ENCODE measurements at places on chromosomes 13 and 19. TPM values are rescaled to one million over a fixed set of nuclear protein-coding genes. Genes with fewer than 3 reads are reported as not detected.

C19orf25 gene
- 33.4 TPM for total RNA-seq

FAM32A gene
- total RNA-seq = 49.4 TPM

NANOS3 gene
- not detected for total RNA-seq

ZNF382 gene
- 7.4 TPM for total RNA-seq

CYP2F1 gene
- total RNA-seq = 0.25 TPM

AXL gene
- not detected for total RNA-seq
